H4 (cell line): ENCODE measurements at places on chromosomes 6 and 20. TPM values are rescaled to one million over a fixed set of nuclear protein-coding genes. Genes with fewer than 3 reads are reported as not detected.
A peak's percentile ranks its signal among the peaks of the same experiment; 100 is the strongest.

Gene PLTP
- total RNA-seq, result 1.1 and 2.2 TPM in 2 replicates

Gene CALHM6
- total RNA-seq, result 0.91 TPM in 1 of 2 replicates, not detected in the other

Gene OTOR
- not detected in 2 replicates for total RNA-seq

Gene KCNQ2
- total RNA-seq, result 3.4 and 6.6 TPM in 2 replicates

Gene EYS
- total RNA-seq, result 0.17 TPM in 1 of 2 replicates, not detected in the other

Gene STMN3
- 9.4 and 18.9 TPM in 2 replicates for total RNA-seq

Gene IYD
- total RNA-seq, result not detected in 2 replicates

Gene GTSF1L
- not detected in 2 replicates for total RNA-seq

Gene ELOVL2
- total RNA-seq, result 0.58 and 0.85 TPM in 2 replicates

Gene ZFP64
- total RNA-seq, result 9.5 and 13.1 TPM in 2 replicates

Gene ZNF334
- 0.14 TPM in 1 of 2 replicates, not detected in the other for total RNA-seq

DNA sequence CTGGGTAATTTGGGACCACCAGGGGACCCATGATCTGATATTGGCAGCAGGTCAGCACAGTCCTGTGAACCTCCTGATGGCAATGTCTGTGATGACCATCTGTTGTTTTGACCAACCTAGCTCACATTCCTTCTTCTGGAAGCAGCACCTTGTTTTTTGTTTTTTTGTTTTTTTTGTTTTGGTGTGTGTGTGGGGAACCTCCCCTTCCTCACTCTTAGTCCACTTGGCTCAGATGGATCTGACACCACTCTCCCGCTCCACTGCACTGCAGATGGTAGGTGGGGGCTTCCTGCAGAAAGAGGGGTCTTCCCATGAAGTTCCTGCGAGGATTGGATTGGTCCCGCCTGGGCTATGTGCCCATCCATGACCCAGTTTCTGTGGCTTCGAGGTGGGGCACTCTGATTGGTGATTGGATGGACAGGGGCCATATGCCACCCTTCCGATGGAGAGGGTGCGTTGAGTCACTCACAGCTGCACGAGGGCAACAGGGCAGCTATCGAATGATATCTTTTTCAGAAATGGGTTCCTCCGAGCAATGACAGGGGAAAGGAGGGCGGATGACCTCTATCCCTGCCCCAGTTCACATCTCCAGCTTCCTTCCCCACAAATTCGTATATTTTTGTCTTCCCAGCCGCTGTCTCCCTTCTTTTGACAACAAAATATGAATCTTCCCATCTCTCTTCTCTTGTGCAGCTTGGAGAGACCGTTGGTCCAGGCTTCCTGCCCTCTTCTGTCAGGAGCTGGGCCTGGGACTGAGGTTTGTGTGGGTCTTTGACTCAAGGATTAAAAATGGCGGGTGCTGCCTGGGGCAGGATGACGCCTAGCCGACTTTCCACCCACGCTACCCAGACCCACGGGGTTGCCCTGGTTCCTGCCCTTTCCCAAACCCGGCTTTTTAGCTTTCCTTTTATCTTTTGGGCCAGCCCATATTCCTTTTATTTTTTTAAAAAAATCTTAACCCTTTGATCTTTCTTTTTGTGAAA, 132.1 kb upstream of the KCNG1 start:
- DNase-seq, result no peak

GRCh38 chr6:36276581-36277536, 7.0 kb downstream of the PNPLA1 start:
- no peak for DNase-seq

- DNase-seq, result no peak
Observed at GRCh38 chr6:133100865-133101264, 140.3 kb upstream of the EYA4 start.

GRCh38 chr20:63204362-63204761, 11.6 kb downstream of the YTHDF1 start:
- no peak for DNase-seq

DNA sequence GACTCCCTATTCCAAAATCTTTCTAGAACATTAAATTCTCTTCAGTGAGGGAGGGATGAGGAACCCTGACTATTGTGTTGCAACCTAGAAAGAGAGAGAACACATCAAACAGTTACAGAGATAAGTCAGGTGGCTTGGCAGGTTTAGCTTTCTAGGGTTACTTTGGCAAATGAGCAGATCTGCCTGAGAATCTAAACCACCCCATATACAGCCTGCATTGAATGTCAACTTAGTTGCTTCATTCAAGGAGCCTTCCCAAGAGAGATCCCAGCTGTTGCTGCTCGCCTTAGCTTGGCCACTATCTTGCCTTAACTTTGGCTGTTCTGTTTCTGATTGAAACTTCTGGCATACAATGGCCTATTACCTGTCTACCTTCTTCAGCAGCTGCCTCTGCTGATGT, 74.7 kb upstream of the TCF21 start:
- DNase-seq, result no peak

GRCh38 chr6:135577059-135577538, 79.6 kb upstream of the AHI1 start:
- no peak for DNase-seq

- DNase-seq, result no peak
Observed at GRCh38 chr6:154484942-154485341, 25.5 kb downstream of the CNKSR3 start.

GRCh38 chr6:3841711-3842565, 7.2 kb upstream of the FAM50B start:
- DNase-seq, result no peak

GRCh38 chr20:1667502-1668085, 10.0 kb upstream of the SIRPG start:
- no peak for DNase-seq

DNA sequence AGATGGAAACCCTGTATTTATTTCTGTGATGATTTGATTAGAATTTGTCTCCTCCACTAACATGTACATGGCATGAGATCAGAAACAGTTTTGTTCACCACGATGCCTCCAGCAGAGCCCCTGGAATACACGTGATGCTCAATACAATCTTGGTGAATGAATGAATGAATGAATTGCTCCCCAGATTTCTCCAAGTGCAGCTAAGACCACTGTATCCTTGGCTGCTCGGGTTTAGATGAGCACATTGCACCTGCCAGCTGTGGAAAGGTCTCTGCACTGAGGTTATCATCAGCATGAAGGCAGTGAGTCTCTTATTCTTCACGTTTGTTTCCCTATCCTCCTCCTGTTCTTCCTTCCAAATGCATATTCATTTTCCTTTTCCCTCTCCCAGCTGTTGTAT, 17.9 kb downstream of the CASS4 start:
- DNase-seq, result no peak

- no peak for DNase-seq
Observed at GRCh38 chr6:150759483-150759882, 106.0 kb upstream of the MTHFD1L start.

DNA sequence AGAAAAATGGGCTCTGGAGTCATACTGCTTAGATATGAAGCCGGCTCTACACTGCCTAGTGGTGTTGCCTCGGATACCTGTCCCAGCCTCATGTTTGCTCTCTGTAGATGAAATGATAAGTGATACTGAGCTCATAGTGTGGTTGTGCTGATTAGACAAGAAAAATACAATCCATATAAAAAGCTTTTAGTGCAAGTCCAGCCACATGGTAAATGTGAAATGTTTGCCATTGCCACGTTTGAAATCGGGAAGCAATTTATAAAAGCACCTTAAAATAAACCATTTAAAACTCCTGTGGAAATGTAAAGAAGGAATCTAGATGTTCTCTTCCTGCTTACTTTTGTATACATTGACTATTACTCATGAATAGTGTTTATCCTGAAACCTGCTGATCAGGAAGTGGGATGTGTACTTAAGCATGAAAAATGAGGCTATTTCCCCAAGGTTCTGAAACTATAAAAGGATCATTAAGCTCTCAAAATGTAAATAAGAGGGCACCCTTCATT, 13.1 kb upstream of the PBOV1 start:
- DNase-seq, result no peak

DNA sequence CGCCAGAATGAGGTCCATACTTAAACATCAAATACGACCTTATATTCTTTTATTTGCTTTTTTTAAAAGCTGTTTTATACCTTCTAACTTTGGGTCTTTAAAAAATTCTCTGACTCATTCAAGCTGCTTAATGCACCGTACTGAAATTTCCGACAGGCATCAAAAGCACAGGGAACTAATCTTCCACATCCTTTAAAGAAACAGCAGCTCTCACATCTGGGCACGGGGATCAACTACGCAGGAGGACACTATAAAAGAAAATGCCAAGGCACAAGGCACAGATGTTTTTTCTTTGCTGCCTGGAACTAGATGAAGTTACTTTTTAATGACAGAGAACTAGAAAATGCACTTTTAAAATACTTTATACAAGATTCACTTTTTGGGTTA, 112.4 kb upstream of the ARG1 start:
- DNase-seq, result no peak

GRCh38 chr6:57173886-57174510, 1.9 kb downstream of the BAG2 start:
- peak; percentile 82 for DNase-seq

- peak; percentile 64 for DNase-seq
Observed at GRCh38 chr20:13819885-13820645, 35.2 kb downstream of the NDUFAF5 start.

DNA sequence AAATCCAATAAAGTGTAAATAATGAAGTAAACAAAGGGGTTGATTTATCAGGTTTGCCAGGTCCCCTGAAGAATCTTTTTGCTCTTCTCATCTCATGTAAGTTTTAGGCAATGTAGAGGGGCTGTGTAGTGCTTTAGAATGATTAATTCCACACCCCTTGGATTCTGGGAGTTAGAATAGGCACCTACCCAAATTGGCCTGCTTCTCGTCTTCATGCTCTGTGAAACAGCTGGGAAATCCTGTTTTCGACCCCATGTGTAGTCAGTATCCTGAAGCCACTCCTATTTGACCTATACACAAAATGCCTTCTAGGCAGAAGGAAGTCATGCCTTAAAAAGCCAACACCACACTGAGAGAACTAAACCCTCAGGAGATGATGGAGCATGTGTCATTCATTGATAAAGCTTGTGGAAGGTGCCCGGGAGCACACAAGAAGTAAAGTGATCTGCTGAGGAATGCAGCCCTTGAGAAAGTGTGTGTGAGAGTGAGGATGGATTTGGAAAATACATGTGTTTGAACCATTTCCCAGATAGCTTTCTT, 170.9 kb downstream of the KLHL32 start:
- no peak for DNase-seq

DNA sequence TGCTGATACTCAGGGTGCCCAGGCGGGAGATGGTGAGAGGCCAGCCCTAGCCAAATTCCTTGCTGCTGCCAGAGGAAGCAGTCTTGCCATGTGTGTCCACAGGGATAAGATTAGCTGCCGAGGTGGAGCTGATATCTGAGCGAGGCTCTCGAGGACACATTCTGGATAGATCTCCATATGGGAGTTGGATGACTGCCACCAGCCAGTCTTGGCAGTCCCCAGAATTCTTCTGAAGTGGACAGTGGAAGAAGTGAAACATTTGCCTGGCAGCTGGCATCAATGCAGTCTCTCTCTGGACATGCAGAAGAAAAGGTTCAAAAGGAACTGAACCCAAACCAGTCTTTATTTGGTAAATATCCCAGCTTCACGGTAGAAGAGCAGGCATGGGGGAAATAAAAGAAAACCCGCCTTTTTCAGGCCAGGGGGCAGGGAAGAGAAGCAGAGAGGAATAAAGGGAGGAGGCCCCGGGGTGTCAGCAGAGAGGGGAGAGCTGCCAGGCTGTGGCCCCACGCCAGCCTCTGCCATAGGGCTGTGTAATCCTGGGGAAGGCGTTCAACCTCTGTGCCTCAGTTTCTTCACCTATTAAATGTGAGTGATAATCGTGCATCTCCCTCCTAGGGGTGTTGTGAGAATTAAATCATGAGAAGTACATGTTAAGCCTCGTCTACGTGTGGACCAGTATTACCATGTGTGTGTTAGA, 3.7 kb upstream of the FUCA2 start:
- DNase-seq, result no peak

DNA sequence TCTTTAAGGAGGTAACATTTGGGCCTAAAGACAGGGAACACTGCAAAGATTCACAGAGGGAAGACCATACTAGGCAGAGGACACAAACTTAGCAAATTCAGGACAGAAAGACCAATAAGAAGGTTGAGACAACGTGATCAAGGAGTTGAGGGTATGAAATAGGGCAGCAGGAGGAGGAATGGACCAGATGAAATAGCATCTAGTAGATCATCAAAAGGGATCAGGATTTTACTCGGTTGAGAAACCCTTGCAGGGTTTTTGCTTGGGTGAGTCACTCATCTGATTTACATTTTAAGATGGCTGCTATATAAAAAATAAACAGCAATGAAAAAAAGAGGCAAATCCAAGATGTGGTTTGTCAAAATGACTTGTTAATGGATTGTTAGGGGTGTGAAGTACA, 4.7 kb downstream of the BCLAF1 start:
- no peak for DNase-seq
